ENCODE measurements at places on chromosomes 5 and 9.

DNA sequence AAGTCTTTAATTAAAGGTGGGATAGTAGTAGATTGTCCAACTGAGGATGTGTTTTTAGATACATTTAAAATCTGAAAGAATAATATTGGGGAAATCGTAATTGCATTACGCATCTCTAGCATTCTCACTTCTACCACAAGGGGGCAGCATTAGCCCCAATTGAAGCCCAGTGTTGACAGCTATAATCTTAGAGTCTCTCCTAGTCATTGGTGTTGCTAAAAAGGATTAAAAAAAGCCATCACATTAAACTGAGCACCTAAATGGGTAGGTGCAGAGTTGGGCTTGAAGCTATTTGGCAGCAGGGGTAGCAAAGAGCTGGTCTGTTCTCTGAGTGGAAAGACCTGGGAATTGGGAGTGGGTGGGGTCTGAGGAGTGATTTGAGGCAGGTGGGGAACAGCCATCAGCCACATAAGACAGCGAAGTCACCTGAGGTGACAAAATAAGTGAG lies 177.2 kb downstream of the OSTF1 start:
- peak; percentile 22 for DNase-seq

GRCh38 chr9:137827908-137828526 lies 49.6 kb upstream of the CACNA1B start:
- DNase-seq = no peak

GRCh38 chr5:126628102-126628501 lies 27.4 kb downstream of the PHAX start:
- DNase-seq = no peak

- no peak for DNase-seq
Observed at GRCh38 chr5:32446630-32447029, 2.1 kb upstream of the ZFR start.

- DNase-seq = no peak
Observed at GRCh38 chr5:53080271-53080670, 29.3 kb downstream of the MOCS2 start.

- no peak for DNase-seq
Observed at GRCh38 chr5:129096382-129096991, 1.9 kb downstream of the ISOC1 start.

DNA sequence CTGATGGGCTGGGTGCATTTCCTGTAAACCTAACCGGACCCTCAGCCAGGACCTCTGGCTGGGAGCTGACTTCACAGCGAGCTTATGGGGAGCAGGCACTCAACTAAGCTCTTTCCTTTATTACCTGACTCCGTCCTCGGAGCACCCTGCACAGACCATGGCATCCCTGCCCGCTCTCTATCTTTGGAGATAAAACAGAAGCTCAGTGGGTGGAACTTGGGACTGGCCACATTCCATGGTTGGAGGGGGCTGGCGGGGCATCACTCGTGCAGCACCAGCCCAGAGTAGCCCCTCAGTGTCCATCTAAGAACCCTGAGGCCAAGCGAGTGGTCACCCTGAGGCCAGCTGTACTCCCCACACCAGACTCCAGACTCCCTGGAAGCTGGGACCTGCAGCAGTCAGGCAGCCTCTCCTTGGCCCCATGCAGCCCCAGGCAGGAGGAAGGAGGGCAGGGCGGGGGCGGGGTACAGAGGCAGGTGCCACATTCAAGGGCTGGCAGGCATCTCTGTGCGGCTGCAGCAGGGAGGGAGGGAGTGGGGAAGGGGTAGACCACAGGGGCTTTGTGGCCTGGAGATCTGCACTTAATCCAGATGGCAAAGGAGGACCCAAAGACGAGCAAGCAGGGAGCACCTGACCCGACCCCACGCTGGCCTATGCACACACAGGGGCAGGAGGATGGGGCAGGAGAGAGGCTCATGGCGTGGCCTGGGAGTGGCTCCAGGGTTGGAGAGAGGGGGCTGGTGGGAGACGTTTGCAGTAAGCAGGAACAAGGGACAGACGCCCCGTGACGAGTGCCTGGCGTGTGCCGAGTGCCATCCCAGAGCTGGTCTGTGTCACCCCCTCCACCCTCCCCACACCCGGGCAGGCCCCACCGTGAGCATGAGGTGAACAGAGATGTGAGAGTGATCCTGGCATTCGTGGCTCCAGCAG lies 26.1 kb downstream of the GLT6D1 start:
- DNase-seq = no peak

GRCh38 chr5:91059409-91059808 lies 323.7 kb downstream of the ARRDC3 start:
- DNase-seq = no peak

GRCh38 chr5:170434966-170435605 lies 45.9 kb upstream of the KCNMB1 start:
- DNase-seq = peak; percentile 47

All from iPS DF 6.9 (cell line).